Coronary artery (tissue), 2 donors: ENCODE measurements at places on chromosomes 6 and 20.

- no peak for DNase-seq
Measured at GRCh38 chr6:156703719-156704118, 73.5 kb upstream of the ARID1B start.

- no peak for DNase-seq
Measured at GRCh38 chr20:5996765-5997164, 46.3 kb downstream of the MCM8 start.

GRCh38 chr20:58944610-58945009 is 36.4 kb upstream of the NELFCD start:
- no peak for DNase-seq

DNA sequence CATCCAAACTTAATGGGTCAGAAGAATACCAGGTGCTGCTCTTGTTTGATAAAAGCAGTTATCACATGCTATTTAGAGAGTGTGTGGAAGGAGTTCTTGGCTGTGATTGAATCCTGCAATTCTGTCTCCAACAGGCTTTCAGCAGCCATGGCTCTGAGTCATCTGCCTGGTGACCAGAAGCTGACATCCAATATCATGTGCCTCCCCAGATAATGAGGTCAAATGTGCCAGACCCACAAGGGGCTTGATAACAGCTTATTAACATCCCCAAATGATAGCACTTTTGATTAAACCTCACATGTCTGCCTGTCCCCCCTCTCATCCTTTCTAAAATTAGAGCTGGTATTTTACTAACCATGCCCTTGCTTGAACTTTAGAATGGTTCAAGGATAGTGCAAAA is 175.7 kb upstream of the PLN start:
- no peak for DNase-seq

DNA sequence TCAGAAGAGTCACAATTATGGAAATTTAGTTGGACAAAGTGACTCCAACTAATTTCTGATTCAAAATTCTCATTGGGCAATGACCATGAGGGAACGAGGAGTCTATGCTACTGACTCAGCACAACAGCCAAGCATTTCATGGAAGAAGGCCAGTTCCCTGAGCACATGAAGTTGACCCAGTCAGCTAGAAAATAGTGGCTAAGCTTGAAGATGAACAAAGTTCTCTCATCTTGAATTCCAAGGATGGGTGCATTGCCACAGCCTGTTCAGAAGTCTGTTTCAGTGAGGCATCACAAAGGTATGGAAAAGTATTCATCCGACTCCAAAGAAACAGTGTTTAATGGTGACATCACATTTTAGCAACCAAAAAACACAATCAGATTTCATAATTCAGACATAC is 676.9 kb downstream of the HACE1 start:
- DNase-seq = no peak

DNA sequence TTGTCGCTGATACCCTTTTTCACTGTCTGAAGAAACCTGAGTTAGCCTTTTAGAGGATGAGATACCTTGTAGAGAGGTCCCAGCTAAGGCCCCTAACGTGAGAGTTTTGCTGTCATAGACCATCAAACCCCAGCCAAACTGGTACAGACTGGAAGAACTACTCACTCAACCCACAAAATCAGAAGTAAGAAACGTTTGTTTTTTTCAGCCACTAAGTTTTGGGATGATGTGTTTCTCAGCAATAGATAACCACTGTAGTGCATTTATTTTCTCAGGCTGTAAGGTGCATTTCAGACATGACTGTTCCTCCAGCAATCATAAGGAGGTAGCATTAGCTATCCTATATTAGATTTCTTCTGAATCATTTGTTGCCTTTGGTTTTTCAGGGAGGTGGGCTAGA is 407.3 kb upstream of the FLRT3 start:
- DNase-seq = no peak

DNA sequence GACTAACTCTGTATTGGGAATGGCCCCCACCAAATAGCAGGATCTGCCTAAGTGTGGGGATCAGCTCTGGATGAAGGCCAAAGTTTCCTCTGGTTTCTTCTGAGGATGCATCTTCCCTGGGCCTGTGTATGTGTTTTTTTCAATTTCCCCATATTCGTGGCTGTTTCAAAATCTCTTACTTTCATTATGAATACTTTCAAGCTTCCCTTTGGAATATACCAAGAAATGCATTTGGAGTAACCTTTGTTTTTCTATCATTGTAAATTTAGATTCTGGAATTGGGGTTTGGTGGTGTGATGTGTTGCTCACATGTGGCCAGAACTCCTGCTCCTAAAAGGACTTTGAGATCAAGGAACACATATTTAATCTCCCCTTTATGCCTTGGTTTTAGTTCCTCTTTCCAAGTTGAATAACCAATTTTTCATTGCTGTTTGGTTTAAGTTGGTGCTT is 8.4 kb downstream of the ENTPD6 start:
- peak; percentile 9 for DNase-seq

- DNase-seq = no peak
Measured at GRCh38 chr6:3341467-3341866, 82.7 kb downstream of the PSMG4 start.

DNA sequence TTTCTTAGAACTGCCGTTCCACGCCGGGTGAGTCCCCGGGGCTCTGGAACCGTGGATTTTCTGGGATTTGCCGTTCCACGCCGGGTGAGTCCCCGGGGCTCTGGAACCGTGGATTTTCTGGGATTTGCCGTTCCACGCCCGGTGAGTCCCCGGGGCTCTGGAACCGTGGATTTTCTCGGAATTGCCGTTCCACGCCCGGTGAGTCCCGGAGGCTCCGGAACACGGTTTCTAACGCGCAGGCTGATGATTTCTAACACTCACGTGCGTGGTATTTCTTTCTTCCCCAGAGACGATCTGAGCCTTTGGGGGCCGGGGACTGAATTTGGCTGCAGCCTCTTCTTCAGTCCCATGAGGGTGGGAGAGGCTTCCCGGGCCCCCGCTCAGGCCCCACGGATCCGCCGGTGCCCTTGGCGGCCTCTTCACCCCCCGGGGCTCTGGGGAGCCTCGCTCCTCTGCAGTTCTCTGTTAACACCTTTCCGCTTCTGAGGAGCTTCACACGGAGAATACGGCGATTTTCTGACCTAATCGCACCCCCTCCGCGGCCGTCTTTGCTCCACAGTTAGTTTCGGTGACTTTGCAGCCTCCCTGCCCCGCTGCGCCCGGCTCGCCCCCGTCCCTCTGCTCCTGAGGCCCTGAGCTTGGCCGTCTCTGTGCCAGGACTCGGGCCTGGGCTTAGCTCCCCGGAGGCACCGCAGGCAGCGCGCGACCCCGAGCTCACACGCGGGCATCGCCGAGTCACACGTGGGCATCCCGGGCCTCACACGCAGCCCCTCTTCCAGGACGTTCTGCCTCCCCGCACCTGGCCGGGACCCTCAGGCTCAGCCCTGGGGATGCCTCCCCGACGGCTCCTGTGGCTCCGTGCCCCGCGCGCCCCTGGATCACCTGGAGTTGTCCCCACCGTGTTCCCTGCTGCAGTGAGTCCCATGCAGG is 7.2 kb upstream of the KIF25 start:
- peak; percentile 57 for DNase-seq

DNA sequence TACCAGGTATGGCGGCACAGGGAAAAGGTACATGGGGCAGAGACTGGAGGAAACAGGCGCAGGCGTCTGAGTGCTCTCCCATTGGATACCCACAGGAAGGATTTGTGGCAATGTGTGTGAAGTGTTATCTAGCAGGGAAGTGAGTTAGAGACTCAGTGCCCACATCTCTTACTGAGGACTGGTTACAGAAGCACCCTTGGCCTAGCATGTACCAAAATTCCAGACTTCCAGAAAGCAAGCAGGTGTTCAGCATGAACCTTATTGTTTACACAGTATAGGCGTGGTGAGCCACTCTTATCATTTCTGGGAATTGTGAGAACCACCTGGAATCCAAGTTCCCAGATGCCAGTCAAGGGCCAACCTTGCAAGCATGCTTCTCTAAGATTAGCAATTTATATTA is 14.2 kb downstream of the MANBAL start:
- no peak for DNase-seq

DNA sequence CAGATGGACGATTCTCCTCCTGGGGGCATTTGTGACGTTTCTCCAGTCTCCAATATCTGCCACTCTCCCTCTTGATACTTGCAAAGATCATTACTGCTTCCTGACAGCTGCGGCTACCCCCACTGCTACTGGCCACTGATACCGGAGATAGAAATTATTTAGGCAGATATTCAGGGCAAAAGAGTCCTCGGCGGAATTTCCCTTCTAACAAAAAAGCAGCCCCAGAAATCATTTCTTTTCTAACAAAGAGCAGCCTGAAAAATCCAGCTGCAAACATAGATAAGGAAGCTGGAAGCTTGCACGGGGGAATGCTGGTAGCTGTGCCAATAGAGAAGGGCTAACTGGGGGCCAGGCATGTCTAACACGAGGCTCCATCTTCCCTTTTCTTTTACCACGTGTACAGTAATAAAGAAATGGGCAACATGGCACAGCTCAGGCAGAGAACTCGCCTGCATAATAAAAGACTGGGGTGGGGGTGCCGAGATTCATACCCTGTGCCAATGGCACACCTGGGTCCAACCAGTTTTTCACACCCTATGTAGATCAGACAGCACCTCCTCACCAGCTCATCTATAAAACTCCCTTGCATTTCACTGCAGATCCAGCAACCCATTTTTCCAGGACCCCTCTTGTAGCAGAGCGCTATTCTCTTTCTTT is 6.1 kb downstream of the TP53RK start:
- DNase-seq = peak; percentile 28

DNA sequence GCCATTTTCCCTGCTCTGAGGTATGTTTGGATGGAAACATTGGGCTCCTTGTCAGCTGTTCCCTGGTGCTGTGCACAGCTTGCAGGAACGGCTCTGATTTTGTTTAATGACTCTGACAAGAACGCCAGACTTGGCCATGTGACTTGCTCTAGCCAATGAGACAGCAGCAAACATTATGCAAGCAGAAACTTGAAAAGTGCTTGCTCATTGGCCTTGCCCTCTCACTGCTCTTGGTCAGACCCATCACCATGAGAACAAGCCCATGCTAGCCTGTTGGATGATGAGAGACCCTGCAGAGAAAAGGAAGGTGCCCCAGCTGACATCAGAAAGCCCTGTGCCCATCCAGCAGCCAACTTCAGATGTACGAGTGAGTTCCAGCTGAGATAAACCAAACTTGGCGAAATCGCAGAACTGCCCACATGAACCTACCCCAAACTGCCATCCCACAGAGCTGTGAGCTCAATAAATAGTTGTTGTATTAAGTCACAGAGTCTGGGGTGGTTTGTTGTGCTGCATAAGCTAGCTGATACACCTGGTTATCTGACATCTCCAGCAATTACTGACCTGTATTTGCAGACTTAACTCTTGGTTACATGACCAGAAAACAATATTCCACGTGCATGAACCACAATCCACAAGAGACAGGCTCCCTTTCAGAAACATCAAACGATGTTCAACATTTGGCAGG is 96.9 kb downstream of the JPH2 start:
- DNase-seq = no peak

DNA sequence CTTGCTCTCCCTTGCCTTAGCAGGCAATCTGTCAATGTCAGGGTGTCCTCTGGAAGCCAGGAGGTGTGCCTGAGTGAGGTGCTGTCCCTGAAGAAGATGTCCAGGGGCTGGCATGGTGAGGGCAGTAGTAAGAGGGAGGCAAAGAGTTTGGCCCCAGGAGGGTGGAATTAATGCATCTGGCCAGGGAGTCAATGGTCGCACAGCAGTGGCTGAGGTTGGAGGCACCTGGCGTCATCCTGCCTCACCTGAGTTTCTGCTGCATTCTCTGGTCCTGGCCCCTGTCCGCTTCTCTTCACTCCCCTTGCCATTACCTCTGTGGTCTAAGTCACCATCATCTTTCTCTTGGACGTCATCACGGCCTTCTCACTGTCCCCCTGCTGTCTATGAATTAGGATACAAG is 206.6 kb downstream of the ZMYND8 start:
- no peak for DNase-seq

- no peak for DNase-seq
Measured at GRCh38 chr20:36270744-36271638, 34.7 kb downstream of the AAR2 start.

DNA sequence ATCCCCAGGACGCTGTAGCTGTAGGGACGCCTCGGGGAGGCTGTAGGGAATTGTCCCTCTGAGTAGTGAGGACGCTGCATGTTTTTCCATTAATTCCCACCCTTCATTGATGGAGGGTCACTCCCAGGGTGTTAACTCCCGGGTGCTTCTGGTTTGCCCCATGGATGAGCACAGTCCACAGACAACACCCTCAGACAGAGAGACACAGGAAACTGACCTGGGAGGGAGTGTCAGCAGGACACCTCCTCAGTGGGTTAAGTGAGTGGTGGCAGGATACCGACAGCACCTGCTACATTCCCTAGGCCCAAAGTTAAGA is 53.5 kb downstream of the LINC00237 start:
- no peak for DNase-seq

- DNase-seq = no peak
Measured at GRCh38 chr6:53543359-53544216, 1.3 kb downstream of the GCLC start.

- DNase-seq = no peak
Measured at GRCh38 chr6:78538002-78538401, 329.3 kb upstream of the IRAK1BP1 start.

- no peak for DNase-seq
Measured at GRCh38 chr6:162178666-162179065, 548.9 kb downstream of the PRKN start.

GRCh38 chr6:46648869-46649492 is 3.6 kb downstream of the CYP39A1 start:
- no peak for DNase-seq

- DNase-seq = no peak
Measured at GRCh38 chr6:90110971-90111370, 185.7 kb downstream of the BACH2 start.

DNA sequence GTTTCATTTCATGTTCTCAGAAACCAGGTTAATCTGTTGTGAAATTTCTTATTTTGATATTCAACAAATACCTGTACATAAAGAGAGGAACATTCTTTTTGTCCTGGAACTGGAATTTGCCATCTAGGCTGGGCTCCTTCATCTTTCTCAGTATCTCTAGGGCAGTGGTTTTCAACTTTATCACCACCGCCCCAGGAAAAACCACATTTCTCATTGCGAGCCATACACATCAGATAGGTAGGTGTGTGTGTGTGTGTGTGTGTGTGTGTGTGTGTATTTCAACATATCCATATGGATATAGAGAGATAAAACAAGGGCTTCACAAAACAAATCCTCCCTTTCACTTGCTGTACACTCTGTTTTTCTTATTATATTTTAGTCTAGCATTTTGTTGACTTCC is 24.1 kb downstream of the BFSP1 start:
- DNase-seq = no peak

DNA sequence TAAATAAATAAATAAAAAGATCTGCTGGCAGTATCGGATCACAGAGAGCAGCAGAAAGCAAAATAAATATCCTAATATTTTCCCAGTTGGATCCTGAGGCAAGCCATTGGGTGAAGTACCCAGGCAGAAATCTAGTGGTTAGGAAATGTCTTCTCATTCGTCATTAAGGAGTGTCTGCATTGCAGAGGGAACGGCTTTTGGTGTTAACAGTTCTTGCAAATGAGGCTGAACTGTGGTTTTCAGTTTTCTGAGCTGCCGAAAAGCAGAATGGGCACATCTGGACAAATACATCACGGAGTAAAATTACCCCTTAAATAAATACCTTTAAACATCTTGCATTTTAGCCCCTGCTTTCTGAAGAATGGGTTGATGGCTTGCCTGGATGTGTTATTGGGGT is 82.3 kb upstream of the MPC1 start:
- DNase-seq = no peak
